ENCODE measurements at places on chromosomes 1 and 21. TPM values are rescaled to one million over a fixed set of nuclear protein-coding genes. Genes with fewer than 3 reads are reported as not detected.

- DNase-seq: no peak
Measured at GRCh38 chr1:77958391-77958790, 20.5 kb downstream of the FUBP1 start.

DNA sequence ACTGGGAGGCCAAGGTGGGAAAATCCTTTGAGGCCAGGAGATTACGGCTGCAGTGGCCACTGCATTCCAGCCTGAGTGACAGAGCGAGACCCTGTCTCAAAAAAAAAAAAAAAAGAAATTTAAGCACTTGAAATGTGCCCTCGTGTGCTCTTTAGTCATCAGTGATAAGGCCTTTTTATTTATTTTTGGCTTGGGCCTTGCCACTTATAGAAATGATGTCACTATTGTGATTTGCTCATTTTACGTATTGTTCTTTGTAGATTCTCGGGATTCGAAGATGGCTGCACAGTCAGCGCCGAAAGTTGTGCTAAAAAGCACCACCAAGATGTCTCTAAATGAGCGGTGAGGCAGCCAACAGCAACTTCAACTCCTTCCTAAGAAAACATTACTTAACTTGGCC is 2.4 kb downstream of the CHTOP start:
- DNase-seq: no peak

The C1orf232 gene
- total RNA-seq: not detected

The BGLAP gene
- 3.0 TPM for total RNA-seq

DNA sequence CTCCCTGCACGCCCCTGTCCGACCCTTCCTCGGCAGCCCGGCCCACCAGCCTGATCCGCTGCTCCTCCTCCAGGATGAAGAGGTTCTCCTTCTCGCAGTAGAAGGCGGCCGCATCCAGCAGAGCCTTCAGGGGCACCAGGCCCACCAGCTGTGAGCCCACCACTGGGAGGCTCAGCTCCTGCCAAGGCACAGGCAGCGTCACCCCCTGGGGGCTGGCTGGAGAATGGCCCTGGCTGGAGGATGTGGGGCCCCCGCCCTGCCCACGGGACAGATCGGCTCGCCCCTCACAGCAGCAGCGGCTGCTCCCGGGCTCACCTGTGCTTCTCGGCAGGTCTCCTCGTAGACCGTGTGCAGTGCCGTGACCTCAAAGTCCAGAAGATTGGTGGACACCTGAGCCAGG is 5.3 kb downstream of the FTCD start:
- DNase-seq: no peak

The UCHL5 gene
- total RNA-seq: 38.7 TPM

DNA sequence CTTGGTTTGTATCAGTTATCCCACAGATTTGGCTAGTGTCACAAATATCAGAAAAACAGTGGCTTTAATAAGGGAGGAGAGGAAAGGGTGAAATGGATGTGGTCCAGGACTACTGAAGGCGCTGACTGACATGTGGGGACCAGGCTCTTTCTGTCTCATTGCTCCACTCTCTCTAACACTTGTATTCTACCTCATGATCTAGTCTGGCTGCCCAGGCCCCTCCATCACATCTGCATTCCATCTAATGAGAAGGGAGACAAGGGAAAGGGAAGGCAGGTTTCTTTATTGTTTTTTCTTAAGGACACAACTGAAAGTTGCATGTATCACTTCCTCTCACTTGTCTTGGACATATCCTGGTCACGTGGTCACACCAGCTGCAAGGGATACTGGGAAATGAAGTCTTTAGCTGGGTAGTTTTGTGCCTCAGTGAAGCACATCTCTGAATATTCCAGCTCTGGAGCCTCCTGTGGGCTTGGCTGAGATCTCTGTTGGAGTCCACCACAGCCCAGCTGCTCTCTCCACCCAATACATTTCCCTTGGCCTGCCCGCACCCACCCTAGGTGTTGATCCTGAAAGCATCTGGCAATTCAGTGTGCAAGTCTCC is 42.0 kb upstream of the PADI2 start:
- DNase-seq: no peak

The C4BPA gene
- not detected for total RNA-seq

The AIRE gene
- not detected for total RNA-seq

- DNase-seq: peak; percentile 42
Measured at GRCh38 chr1:220462752-220463151, 65.2 kb upstream of the MARK1 start.

The ITPKB gene
- 13.7 TPM for total RNA-seq

- no peak for DNase-seq
Measured at GRCh38 chr1:30271401-30272276, 451.7 kb downstream of the MATN1 start.

DNA sequence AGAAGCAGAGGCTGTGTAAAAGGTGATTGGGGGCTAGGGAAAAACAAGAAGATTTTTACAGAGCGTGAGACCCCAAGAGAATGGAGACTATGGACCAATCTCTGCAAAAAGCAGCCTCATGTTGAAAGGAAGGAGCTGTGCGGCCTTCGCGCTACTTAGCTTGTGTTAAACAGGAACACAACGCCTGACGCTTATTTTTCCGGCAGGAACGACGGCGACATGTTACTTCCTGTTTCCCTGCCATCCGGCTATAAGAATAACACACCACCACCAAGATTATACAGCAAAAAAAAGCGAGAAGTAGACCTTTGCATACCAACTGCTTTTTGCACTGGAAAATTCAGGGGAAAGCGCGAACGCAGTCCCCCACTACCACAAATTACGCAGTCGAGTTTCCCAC is 272.7 kb downstream of the FAM72C start:
- DNase-seq: no peak

GRCh38 chr1:60113028-60113427 is 39.5 kb upstream of the C1orf87 start:
- no peak for DNase-seq

GRCh38 chr1:14661222-14661621 is 62.7 kb downstream of the KAZN start:
- no peak for DNase-seq

The SETSIP gene
- not detected for total RNA-seq

- no peak for DNase-seq
Measured at GRCh38 chr1:156356262-156356874, 12.6 kb upstream of the RHBG start.

DNA sequence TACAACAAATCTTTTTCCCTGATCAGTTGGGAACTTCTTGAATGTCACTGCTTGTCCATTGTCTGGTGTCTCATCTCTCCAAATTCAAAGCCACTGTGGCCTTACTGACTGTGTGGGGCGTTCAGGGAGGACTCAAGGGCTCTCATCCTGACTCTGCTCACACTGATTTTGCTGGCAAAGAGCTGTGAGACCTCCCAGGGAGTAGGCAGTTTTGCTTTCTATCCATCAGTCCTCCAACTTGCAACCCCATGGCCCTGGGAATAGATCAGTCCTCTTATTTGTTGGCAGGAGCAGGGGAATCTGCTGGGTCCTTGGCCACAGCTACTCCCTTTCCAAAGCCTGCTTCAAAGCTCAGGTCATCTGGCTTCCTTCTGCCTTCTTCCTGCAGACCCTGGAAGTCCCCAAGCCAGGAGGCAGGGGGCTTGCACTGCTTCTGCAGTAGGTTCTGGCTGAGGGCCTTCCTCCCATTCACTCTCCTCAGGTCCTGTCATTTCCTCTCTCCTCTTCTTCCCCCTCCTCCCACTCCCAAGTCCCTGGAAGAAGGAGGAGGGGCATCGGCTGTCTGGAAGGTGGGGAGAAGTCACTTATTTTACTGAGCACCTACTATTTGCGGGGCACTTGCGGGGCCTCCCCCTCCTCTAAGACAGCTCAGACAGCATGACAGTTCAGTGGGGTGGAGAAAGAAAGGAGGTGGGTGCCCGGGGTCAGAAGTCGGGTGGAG is 876 bp upstream of the NAV1 start:
- DNase-seq: no peak

The RER1 gene
- 108 TPM for total RNA-seq

DNA sequence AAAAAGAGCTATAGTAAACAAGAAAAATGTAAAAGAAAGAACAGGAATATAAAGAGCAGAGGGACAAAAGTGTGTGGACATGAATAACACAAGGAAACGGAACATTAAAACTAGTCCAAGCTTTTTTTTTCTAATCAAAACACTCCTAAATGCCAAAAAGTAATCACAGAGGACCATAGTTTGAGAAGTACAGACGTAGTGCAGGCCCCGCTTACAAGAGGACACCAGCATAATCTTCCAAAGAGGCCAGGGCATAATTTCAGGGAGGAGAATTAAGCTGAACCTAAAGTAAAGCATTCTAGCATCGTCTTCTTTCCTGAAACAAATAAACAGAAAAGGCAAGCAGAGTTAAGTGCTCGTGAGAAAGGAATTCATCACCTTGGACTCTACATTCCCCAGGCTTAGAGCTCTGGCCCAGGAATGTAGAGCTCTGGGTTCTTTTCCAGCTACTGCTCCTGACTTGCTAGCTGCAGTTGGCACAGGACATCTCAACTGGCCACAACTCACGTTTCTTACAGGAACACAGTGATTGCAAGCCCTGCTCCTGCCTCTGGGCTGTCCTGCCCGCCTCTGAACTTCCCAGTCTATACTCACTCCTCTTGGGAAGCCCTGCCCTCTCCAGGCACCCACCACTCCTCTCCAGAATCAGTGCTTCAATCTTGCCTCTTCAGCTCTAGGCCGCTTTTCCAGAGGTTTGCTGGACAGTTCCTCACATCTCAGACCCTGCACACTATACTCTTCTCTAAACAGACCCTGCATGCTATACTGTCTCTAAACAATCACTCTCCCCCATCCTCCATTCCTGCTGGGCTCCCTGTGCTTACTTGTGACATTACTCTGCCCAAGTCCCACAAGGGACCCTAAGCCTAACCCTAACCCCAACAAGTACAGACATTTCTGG is 9.8 kb downstream of the RGS8 start:
- no peak for DNase-seq

GRCh38 chr1:114156538-114157274 is 3.0 kb upstream of the SYT6 start:
- no peak for DNase-seq

GRCh38 chr1:24513706-24514105 is 11.1 kb downstream of the RCAN3 start:
- DNase-seq: no peak

DNA sequence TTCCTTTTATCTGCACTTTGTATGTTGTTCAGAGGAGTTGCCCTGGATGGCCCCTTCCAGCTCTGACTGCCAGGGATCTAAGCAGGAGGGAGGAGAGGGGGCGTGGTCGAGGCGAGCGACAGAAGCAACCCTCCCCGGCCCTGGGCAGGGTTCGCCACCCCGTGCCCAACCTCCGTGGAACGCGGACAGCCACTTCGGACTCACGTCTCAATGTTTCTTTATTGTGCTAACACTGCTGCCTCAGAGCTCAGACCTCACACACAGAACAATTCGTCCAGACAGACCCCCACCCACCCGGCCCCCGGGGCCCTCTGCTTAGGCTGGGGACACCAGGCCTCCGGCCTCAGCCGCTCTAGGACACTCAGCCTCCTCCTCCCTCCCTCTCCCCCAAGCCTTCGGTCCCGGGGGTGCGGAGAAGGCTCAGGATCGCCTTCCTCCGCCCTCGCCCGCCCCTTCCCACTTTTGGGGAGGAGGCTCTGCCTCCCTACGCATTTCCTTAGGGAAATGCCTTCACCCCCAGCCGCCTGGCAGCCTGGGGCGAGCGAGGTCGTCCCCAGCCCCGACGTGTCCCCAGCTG is 8.3 kb downstream of the VSIG8 start:
- DNase-seq: peak; percentile 32

DNA sequence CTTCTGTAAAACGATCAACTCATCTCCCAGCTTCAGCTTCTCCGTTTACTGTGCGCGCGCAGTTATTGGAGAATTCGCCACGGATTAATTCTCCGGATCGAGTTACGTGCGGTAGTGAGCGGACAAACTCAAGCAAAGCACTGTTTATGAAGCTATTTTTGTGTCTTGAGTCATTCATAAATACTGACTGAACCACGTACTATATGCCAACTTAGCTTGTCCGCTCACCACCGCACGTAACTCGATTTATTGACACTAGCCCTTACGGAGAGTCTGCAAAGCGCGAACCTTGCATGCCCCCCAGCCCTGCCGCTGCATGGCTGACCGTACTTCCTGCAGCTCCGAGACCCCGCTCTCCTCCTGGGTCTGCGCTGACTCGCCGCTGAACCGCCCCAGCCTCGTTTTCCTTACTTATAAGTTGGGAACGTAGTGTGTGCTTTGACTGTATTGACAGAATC is 773 bp downstream of the CHD1L start:
- DNase-seq: peak; percentile 26

DNA sequence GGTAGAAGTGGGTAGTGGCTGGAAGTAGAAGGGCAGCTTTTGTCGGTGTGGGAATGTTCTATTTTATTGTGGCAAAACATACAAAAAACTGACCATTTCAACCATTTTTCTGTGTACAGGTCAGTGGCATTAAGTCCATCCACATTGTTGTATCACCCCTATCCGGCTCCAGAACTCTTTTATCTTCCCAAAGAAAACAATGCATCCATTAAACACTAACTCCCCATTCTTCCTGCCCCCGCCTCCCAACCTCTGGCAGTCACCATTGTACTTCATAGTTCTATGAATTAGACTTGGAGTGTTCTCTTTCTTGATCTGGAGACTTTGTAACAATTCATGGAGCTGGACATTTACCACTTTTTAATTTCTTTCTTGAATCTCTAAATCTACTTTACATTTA is 55.7 kb downstream of the DEGS1 start:
- DNase-seq: no peak

GRCh38 chr1:26373281-26373680 is 731 bp upstream of the ZNF683 start:
- DNase-seq: no peak

GRCh38 chr1:117708323-117709248 is 102.7 kb downstream of the TENT5C start:
- DNase-seq: no peak

DNA sequence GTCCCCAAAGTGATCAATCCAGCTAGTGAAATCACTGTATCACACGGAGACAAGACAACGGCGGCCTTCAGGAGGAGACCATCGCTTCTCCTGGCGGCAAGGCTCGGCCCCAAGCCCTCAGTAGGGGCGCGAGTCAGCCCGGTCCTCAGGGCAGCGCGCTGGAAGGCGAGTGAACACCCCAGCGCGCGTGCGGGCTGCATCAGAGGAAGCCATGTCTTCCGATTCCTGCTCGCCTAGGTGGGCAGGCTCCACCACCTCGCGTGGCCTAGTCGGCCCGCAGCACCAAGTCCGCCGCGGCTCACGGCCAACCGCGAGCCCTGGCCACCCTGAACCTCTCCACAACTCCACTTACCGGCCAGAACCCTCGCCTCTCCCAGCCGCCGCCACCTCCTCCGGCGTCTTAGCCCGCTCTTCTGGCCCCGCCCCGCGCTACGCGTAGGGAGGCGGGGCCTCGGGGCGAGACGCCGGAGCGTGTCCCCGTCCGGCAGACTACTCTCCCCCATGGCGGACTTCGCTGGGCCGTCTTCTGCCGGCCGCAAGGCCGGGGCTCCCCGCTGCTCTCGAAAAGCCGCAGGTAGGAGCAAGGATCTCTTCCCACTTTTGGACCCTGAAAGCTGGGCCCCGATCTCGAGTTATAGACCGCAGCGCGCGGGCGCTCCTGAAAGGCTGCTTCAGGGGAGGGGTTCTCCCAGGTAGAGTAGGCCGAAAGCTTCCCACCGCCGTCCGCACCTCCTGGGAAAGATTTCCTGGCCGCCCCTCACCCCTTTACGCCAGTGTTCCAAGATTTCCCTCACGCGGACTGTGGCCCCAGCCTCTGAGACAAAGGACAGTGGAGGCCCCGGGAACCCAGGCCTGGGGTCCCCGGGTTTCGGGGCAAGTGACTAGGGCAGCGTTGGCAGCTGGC is at the start of the genes GLMN and RPAP2:
Gene GLMN (minus strand): TSS at position 415 of the 904 bp plus-strand sequence. CDS start 988 bp downstream, outside the sequence.
Gene RPAP2 (plus strand): TSS at position 487 of the 904 bp plus-strand sequence. CDS start 15 bp downstream, at position 502.
- peak; percentile 69 for DNase-seq

The UQCRHL gene
- 2.7 TPM for total RNA-seq

All from neural crest cell (in vitro differentiated cells).